ENCODE measurements at places on chromosomes 5 and 9.
A peak's percentile ranks its signal among the peaks of the same experiment; 100 is the strongest.

- DNase-seq: no peak
Measured at GRCh38 chr5:14571901-14572300, 9.7 kb upstream of the OTULINL start.

DNA sequence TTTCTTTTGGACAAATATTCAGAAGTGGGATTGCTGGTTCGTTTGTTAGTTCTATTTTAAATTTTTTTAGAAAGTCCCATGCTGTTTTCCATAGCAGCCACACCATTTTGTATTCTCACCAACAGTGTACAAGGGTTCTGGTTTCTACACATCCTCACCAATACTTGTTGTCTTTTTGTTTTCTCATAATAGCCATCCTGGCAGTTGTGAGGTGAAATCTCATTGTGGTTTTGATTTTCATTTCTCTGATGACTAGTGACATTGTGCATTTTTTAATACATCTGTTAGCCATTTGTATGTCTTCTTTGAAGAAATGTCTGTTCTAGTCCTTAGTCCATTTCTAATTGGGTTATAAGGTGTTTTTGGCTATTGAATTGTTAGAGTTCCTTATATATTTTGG, 214.3 kb downstream of the ARRDC3 start:
- DNase-seq: no peak

GRCh38 chr5:168796593-168797580, 217.7 kb upstream of the PANK3 start:
- no peak for DNase-seq

- peak; percentile 82 for DNase-seq
Measured at GRCh38 chr5:67998709-67999261, 216.8 kb upstream of the PIK3R1 start.

GRCh38 chr5:50583621-50584020, 82.8 kb upstream of the PARP8 start:
- no peak for DNase-seq

All from choroid plexus epithelial cell (primary cell).